ENCODE measurements at places on chromosomes 5 and 9. TPM values are rescaled to one million over a fixed set of nuclear protein-coding genes. Genes with fewer than 3 reads are reported as not detected.

GRCh38 chr9:109139851-109140250, 20.1 kb upstream of the TMEM245 start:
- peaks cover 2% of the 10 kb centered on the region for H3K27me3 ChIP-seq
- DNase-seq = no peak
- H3K4me3 ChIP-seq = no peak overlapping the region
- no peaks in the 10 kb centered on the region for H3K36me3 ChIP-seq

- no peak for DNase-seq
- H3K4me3 ChIP-seq = no peak overlapping the region
- no peaks in the 10 kb centered on the region for H3K36me3 ChIP-seq
- H3K27ac ChIP-seq = no peak overlapping the region
- H3K4me1 ChIP-seq = no peaks in the 10 kb centered on the region
These were observed 281.5 kb upstream of the SLC24A2 start for GRCh38 chr9:20070336-20070735.

- DNase-seq = no peak
- no peaks in the 10 kb centered on the region for H3K27me3 ChIP-seq
- no peak overlapping the region for H3K27ac ChIP-seq
- no peaks in the 10 kb centered on the region for H3K36me3 ChIP-seq
- no peaks in the 10 kb centered on the region for H3K4me1 ChIP-seq
These were observed 74.9 kb upstream of the CER1 start for GRCh38 chr9:14797435-14797834.

Gene CARD9
- total RNA-seq = 5.1 TPM

- H3K27ac ChIP-seq = peak overlapping the region; percentile 51
- H3K4me1 ChIP-seq = peaks cover 85% of the 10 kb centered on the region
- H3K27me3 ChIP-seq = no peaks in the 10 kb centered on the region
- H3K4me3 ChIP-seq = no peak overlapping the region
- H3K36me3 ChIP-seq = peaks cover 17% of the 10 kb centered on the region
These were observed 25.7 kb downstream of the TRIO start for GRCh38 chr5:14168793-14169262.

GRCh38 chr5:73027361-73027760, 71.5 kb downstream of the FCHO2 start:
- DNase-seq = no peak
- H3K27me3 ChIP-seq = no peaks in the 10 kb centered on the region
- H3K27ac ChIP-seq = no peak overlapping the region
- no peaks in the 10 kb centered on the region for H3K36me3 ChIP-seq

DNA sequence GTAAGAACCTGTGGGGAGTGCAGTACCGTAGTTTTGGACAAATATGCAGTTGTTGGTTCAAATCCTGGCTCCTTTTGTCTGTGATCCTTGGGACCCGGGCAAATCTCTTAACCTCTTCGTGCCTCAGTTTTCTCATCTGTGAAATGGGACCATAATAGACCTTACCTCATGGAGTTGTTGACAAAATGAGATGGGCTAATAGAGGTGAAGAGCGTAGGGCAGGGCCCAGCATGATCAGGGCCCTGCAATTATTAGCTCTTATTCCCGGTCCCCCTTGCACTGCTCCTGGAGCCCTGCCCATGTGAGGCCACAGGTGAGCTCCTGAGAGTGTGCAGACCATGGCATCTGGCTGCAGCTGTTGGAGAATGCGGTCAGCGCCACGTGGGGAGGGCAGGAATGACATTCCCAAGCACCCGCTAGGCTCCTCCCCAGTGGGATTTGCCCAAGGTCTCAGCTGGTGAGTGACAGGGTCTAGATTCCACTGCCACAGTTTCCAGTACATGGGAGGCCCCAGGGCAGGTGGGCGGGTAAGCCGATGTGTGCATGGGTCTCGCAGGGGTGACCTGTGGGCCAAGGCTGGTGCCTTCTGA, 41.0 kb downstream of the NEK6 start:
- H3K4me3 ChIP-seq = no peak overlapping the region
- DNase-seq = peak; percentile 27
- H3K4me1 ChIP-seq = peaks cover 38% of the 10 kb centered on the region
- peaks cover 55% of the 10 kb centered on the region for H3K36me3 ChIP-seq
- peak overlapping the region; percentile 64 for H3K27ac ChIP-seq

DNA sequence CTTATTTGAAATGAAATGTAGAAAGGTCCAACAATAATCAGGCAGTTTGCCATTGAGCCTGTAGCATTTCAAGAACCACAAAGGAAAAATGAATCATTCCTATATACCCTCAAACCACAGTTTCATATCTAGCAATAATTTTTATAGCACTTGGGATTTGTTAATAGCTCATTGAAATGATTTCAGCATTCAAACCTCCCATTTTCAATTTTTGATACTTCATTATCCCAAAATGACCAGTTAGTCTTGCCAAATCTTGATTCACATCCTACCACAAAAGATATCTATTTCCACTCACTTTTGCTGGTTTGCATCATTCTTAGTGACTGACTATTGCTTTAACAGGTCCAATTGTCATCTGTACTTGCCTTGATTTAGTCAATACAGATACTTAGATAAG, 790.1 kb downstream of the TLE1 start:
- no peaks in the 10 kb centered on the region for H3K36me3 ChIP-seq
- no peak overlapping the region for H3K27ac ChIP-seq
- peak; percentile 58 for DNase-seq
- peaks cover 3% of the 10 kb centered on the region for H3K27me3 ChIP-seq
- peaks cover 4% of the 10 kb centered on the region for H3K4me1 ChIP-seq

DNA sequence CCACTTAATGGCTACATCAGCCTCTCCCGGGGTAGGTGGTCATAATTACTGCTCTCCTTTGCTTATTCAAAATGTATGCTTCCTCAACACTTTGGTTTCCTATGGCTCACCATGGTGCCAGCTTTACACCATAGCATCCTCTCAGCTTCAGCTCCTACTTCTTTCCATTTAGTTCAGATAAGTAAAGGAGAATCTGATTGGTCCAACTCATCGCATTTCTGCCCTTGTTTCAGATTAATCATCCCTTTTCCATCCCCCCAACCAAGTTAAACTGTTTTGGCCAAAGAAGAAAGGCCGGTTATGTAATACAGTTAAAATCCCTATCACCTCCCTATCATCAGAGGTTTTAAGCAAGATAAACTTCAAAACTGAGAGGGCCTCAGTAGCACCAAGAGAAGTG, 130.5 kb downstream of the CETN3 start:
- no peak overlapping the region for H3K4me3 ChIP-seq
- no peaks in the 10 kb centered on the region for H3K36me3 ChIP-seq
- H3K27ac ChIP-seq = no peak overlapping the region

DNA sequence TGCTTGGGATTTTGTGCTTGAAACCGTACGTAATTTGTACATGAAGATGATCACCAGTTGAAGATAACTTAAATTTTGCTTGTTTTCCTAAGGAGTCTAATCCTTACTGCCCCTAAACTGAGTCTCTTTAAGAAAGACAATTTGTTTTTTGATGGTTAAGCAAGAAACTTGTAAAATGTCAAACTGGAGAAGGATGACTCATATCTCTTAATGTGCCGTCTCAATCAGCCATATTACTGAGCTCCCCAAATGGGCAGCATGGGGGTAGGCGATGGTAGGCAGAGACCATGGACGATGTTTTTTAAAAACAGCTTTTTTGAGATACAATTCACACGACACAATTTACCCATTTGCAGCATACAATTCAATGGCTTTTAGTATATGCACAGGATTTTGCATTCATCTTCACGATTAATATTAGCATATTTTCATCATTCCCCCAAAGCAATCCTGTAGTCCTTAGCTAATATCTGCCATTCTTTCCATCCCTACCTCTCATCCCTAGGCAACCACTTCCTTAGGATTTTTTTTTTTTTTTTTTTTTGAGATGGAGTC, 14.3 kb downstream of the ARHGAP26 start:
- H3K4me1 ChIP-seq = peaks cover 13% of the 10 kb centered on the region
- no peak overlapping the region for H3K27ac ChIP-seq
- H3K27me3 ChIP-seq = no peaks in the 10 kb centered on the region
- no peaks in the 10 kb centered on the region for H3K36me3 ChIP-seq
- no peak overlapping the region for H3K4me3 ChIP-seq

DNA sequence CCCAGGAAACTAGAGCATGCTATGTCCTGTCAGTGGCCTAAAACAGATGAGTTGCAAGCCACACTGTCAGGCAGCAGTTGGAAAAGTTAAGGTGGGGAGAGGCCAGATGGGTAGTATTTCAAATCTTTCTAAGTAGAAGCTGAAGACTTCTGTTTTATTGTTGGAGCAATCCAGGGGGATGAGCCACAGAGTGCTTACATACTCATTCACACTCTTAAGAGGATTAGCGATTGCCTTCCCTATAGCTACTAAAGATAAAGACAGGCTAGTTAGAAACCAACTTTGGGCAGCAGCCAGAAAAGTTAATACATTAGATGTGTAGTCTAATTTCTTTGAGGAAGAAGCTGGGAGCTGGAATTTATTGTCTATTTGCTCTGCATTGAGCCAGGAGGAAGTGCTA, 61.7 kb upstream of the ELAVL2 start:
- H3K4me1 ChIP-seq = no peaks in the 10 kb centered on the region
- DNase-seq = no peak
- H3K36me3 ChIP-seq = no peaks in the 10 kb centered on the region
- H3K4me3 ChIP-seq = no peak overlapping the region
- H3K27me3 ChIP-seq = no peaks in the 10 kb centered on the region

GRCh38 chr9:111582888-111583287, 16.6 kb downstream of the PTGR1 start:
- H3K36me3 ChIP-seq = peaks cover 67% of the 10 kb centered on the region
- no peaks in the 10 kb centered on the region for H3K4me1 ChIP-seq
- no peaks in the 10 kb centered on the region for H3K27me3 ChIP-seq

Gene MYORG
- total RNA-seq = 0.88 TPM

GRCh38 chr9:73133921-73134407, 17.7 kb upstream of the ANXA1 start:
- no peaks in the 10 kb centered on the region for H3K27me3 ChIP-seq
- H3K36me3 ChIP-seq = no peaks in the 10 kb centered on the region
- no peak overlapping the region for H3K4me3 ChIP-seq
- peaks cover 13% of the 10 kb centered on the region for H3K4me1 ChIP-seq

DNA sequence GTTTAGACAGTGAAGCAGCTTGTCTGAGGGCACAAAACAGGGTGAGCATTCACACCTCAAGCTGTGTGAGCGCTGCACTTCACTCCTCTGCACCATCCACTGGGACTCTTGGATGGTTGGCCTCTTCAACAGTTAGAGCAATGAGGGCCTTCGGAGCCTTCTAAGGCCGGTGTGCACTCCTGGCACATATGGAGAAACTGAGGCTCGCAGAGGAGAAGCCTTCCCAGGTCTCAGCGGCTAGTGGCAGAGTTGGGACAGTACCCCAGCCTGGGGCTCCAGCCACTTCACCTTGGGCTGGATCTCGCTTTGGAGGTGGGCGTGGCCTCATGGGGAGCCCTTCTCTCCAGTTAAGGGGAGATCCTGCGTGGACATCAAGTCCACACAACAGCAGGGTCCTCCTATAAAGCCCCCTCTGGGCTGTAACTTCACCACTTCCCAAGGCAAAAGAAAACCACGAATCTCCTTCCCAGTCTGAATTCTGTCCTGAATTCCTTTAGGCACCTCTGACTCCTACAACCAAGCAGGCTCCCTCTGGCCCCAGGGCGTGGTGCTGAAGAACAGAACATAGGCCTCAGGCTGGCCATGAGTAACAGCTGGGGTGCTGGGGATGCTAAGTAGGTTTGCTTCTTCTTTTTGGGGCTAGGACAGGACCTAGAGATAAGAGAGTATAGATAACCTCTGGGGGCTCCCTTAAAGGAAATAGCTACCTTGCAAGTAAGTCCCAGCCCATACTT, 30.5 kb upstream of the CSF1R start:
- H3K27ac ChIP-seq = no peak overlapping the region
- H3K27me3 ChIP-seq = no peaks in the 10 kb centered on the region
- peak; percentile 94 for DNase-seq

GRCh38 chr5:145658435-145658834, 176.7 kb downstream of the PRELID2 start:
- no peak overlapping the region for H3K27ac ChIP-seq
- peak; percentile 52 for DNase-seq
- no peaks in the 10 kb centered on the region for H3K27me3 ChIP-seq
- H3K4me1 ChIP-seq = no peaks in the 10 kb centered on the region

- no peak overlapping the region for H3K4me3 ChIP-seq
- peak; percentile 94 for DNase-seq
- H3K4me1 ChIP-seq = peaks cover 28% of the 10 kb centered on the region
- peak overlapping the region; percentile 81 for H3K27ac ChIP-seq
These were observed 12.5 kb downstream of the STC2 start for GRCh38 chr5:173315495-173316338.

Gene F2R
- 38.7 TPM for total RNA-seq

DNA sequence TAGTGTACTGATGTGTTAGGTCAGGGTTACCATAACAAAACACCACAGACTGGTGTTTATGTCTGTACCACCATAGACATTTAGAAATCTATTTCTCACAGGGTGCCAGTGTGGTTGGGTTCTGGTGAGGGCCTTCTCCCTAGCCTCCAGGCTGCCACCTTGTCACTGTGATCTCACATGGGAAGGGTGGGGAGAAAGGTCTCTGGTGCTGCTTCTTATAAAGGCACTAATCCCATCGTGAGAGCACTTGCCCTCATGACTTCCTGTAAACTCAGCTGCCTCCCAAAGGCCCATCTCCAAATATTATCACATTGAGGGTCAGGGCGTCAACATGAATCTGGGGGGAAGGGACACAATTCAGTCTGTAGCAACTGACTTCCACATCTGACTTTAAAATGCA, 49.8 kb downstream of the PIK3R1 start:
- H3K27me3 ChIP-seq = no peaks in the 10 kb centered on the region
- H3K27ac ChIP-seq = peak overlapping the region; percentile 51
- peaks cover 47% of the 10 kb centered on the region for H3K4me1 ChIP-seq
- H3K36me3 ChIP-seq = no peaks in the 10 kb centered on the region
- no peak for DNase-seq

GRCh38 chr5:78113689-78114264, 180.7 kb downstream of the AP3B1 start:
- H3K4me3 ChIP-seq = no peak overlapping the region
- no peak for DNase-seq
- no peaks in the 10 kb centered on the region for H3K27me3 ChIP-seq
- no peak overlapping the region for H3K27ac ChIP-seq
- H3K4me1 ChIP-seq = no peaks in the 10 kb centered on the region
- H3K36me3 ChIP-seq = peaks cover 36% of the 10 kb centered on the region

DNA sequence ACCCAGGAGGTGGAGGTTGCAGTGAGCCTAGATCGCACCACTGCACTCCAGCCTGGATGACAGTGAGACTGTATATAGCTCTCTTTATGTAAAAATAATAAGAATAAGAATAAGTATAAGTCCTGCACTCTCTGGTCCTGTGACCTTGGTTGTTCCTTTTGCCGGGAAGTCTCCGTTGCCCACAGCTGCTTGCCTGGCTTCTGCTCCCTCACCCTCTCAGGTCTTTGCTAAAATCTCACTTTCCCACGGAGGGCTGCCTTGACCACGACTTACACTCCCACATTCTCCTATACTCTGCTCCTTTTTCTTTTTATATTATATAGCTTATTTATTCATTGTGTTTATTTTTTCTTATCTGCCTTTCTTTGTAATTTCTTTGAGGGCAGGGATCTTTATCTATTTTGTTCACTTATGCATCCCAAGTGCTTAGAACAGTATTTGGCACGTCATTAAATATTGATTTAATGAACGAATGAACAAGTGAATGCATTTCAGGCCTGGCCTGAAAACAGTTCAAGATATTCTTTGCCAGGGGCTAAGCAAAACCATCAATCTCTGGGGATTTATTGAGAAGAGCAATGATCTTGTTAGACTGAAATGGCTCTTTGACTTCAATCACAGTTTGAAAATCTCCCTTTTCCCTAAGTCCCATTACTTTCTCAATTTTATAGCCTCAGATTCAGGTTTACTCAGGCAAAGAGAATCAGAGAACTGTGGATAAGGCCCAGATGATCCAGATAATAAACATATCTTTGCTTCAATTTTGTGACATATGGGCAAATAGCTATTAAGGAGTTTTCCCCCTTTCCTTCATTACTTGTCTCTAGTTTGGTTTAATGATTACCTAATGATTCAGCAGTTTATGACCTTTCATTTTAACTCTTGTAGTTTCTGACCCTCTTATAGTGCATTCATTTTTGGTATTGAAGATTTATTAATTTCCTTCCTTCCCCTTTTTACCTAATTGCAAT, 60.8 kb upstream of the TMC1 start:
- H3K4me3 ChIP-seq = no peak overlapping the region
- DNase-seq = no peak

Gene SPINK6
- not detected for total RNA-seq

Gene CYLC2
- not detected for total RNA-seq

All from osteoblast (primary cell).